HEK293T (cell line): ENCODE measurements at places on chromosomes 11 and 22.

DNA sequence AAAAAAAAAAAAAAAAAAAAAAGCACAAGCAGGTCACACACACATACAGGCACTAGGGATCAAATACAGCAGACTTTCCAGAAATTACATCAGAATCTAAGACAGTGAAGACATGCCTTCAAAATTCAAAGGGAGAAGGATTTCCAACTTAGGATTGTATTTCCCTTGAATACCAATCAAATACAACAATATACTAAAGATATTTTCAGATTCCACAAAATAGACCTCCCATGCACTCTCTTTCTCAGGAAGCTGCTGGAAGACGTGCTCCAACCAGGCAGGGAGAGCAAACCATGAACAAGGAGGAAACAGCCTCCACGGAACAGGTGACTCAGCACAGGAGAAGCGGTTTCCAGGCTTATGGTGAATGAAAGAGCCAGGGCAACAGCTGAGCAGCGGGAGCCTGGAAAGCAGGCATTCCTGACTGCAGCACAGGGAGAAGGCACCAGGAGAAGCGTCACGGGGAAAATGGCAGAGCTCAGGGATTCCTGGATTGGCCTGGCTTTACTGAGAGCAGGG, 32.0 kb downstream of the TMEM184B start:
- DNase-seq, result no peak

DNA sequence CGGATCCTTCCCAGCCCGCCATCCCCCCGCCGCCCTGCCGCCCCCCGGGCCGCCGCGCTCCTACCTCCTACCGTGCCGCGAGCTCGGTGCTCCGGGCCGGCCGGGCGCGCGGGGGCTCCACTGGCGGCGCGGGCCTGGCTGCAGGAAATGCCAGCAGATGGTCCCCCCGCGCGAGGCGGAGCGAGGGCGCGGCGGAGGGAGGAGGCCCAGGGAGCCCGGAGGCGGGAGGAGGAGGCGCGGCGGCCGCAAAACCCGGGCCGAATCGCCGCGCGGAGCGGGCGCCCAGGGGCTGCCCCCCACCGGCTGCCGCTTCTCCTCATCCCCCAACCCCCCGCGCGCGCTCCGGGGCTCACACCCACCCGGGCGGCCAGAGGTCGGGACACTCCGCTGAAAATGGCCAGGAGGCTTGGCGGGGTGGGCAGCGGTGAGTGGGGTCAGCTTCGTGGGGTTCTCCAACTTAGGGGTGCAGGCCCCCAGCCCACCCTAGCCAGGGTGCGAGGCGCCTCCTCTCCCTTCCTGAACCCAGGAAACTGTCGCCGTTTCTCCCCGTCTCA, at the start of gene OSBPL5:
TSS of gene OSBPL5 (minus strand) at position 159 of the 554 bp plus-strand sequence. CDS start 36,162 bp downstream, outside the sequence.
- peak; percentile 74 for DNase-seq

DNA sequence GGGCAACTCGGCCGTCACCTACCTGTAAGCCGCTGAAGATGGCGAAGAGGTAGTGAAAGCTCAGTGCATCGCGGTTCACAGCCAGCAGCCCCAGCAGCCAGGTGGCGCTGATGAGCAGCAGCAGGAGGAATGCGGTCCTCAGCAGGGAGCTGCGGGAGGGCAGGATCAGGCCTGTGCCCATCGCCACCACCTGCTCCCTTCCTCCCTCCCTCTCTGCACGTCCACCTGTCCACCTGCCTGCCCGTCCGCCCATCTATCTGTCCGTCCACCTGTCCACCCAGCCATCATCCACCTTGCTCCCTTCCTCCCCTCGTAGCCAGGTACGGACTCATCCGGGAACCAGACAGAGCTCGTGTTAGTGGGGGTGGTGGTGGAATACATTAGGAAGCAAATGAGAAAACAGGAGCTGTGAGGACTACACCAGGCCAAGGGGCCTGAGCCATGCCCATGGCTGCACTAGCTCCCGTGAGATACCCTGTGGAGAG, 32.2 kb downstream of the TRMU start:
- peak; percentile 87 for DNase-seq

- DNase-seq, result no peak
Observed at GRCh38 chr11:72014761-72015320, 16.1 kb downstream of the IL18BP start.

- DNase-seq, result no peak
Observed at GRCh38 chr11:19792510-19792909, 79.9 kb downstream of the NAV2 start.

DNA sequence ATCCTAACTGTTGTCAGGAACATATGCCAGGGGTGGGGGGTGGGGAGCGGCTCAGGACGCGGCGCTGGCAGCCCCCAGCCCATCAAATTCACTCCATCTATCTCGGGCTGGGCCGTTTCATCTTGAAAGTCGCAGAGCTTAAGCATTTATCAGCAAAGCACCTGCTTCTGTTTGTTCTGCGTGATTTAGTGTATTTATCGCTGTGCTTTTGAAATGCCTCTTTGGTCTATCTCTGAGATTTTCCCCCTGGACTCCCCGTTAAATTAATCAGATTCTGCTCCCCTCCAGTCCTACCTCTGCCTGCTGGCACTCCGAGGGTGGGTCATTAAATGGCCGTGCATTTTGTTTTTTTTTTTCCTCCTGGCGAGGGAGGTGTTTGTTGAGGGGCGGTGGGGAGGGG, 446.2 kb downstream of the TBC1D22A start:
- no peak for DNase-seq

DNA sequence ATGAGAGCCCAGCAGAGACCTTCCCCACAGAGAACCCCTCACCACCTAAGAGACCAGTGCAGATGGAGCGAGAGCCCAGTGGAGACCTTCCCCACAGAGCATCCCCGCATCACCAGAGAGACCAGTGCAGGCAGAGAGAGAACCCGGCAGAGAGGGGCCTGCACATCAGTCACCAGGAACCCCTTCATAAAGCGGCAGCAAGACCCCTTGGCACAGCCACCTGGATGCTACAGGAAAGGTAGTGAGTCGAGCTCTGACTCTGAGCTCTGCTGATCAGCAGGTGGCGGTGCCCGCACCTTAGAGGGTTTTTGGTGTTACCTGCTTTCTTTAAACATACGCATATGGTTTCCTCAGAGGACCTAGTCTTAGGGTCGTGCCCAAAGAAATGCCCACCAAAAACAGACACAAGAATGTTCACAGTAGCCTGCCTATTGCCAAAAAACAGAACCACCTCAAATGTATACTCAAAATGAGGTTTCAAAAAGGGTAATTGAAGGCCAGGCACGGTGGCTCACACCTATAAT, 678.7 kb downstream of the BRD1 start:
- DNase-seq, result no peak

DNA sequence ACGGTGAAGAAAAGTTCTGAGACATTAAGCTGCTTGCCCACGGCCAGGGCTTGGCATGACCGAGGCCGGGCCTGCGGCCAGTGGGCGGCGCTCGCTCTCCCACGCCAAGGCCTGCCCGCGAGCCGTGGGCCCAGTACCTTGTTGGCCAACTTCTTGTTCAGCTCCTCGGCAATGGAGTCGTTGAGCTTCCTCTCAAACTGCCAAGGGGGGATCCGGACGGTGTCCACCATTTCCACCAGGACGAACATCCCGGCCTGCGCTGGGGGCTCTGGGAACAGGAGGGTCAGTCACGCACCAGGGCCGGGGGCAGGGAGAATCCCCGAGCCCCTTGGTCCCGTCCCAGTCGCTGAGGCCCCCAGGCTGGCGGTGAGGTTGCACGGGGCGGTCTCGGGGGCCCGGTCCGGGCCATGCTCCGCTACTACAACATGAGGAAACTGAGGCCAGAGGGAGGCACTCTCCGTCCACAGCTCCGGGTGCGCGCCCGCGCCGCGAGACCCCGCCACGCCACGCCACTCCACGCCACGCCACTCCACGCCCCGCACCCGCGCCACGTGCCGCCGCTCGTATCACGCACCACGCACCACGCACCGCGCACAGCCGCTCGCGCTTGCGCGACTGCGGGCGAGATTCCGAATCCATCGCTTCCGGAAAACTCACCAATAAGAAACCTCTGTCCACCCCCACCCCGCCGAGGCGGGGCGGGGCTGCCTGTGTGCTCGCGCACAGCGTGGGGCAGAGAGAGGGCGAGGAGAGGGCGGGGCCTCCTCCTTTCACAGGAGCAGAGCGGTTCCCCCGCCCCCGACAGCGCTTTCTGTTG, at the start of gene POLR3H:
TSS of gene POLR3H (minus strand) at position 617 of the 817 bp plus-strand sequence. CDS start at position 248, 369 bp downstream.
- DNase-seq, result peak; percentile 97

GRCh38 chr22:40436505-40437431, 66.4 kb downstream of the SGSM3 start:
- peak; percentile 58 for DNase-seq

DNA sequence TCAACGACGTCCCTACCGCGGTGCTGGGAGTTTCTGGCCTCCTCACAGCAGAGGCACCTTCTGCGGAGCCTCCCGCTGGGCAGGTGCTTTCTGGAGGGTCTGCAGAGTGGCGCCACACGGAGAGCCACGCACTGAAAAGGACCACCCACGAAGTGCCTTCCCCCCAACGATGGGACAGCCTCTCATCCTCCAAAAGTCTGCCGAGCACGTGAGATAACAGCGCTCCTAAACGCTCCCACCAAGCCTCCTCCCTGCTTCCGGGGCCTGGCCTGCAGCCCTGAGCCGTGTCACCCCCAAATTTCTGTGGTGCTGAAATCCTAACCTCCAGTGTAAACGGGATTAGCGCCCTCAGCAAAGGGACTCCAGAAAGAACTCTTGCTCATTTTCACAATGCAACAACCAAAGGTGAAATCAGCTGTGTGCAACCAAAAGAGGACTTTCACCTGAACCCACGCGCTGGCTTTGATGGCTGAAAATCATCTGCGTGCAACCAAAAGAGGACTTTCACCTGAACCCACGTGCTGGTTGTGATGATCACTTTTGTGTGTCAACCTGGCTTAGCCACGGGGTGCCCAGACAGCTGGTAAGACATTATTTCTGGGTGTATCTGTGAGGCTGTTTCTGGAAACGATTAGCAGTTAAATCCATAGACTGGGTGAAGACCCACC, 924.6 kb downstream of the BRD1 start:
- no peak for DNase-seq

DNA sequence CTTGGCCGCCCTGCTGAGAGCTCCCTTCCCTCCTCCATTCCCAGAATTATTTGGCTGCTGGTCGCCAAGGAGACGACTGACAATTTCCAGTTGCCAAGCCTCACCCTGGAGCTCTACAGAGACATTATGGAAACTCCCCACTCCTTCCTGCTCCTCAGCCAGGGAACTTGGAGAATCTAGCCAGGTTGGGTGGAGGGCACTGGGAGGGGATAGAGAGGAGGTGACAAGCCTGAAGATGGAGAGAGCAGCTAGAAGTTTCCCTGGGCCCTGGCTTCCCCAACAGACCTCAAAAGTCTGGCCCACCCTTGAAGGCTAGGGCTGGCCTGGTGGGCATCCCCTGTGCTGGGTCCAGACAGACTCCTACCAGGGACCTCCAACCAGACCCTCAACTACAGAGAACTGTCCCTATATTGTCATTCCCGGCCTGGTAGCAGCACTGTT, 6.7 kb upstream of the VSIG10L2 start:
- DNase-seq, result no peak

DNA sequence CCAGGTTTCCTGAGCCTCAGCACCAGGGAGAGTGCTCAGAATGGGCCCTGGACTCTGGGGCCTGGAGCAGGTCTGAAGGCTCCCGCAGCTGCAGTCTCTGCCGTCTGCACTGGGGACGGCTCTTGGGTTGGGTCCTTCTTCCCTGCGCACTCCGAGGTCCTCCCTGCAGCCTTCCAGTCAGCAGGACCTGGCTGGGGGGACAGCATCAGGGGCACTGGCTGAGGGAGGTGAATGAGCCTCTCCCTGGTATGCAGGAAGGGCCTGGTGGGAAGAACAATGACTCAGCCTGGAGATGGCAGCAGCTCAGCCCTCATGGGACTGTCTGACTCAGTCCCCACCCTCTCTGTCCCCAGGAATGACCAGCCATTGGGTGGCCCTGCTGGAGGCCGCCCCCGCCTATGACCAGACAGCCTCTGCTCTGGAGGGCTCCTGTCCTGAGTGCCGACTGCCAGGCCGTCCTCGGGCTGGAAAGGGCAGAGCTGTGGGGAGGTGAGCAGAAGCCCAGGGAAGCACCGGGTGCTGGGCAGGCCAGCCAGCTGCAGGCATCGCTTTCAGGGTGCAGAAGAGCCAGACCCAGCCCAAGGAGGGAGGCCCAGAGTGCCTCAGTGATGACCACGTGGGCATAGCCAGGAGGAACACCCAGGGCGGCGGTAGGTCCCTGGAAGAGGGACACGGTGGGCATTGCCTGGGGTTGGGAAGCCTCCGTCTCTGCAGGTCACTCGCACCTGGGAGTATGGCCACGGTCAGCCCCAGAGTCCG, 455.0 kb downstream of the BRD1 start:
- no peak for DNase-seq

DNA sequence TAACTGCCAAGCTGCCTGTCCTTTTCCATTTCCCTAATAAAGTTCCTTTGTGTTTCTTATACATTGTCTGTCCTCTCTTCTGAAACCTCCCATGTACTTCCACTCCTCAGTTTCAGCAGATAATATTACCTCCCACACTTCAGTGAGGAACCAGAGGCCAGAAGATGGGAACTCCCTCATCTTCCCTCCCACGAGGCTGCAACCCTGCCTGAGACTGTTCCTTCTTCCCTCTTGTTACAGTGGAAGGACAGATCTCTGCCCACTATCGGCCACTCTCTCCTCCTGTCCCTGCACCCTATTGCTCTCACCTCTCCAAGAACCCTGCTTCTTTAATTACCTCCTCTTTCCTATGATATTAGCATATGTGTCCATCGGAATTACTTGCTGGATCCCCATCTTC, 38.1 kb upstream of the SWAP70 start:
- no peak for DNase-seq

- peak; percentile 69 for DNase-seq
Observed at GRCh38 chr11:102111011-102111786, 952 bp downstream of the YAP1 start.

GRCh38 chr22:45235101-45235777, 5.5 kb downstream of the KIAA0930 start:
- DNase-seq, result no peak

DNA sequence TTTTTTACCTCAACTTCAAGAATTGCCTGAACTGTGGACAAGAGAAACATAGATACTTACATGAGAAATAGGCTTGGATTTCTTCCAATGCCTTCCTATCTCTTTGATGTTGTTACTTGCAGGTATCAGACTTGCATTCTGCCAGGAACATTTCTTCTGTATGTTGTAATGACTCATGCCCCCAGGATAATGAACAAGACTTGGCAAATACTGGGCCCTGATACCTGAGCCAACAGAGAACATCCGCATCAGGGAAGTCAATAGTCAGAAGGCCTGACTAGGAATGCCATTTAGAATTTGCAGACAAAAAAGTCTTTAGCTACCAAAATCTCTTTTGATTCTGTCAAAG, 273.7 kb upstream of the KIRREL3 start:
- DNase-seq, result no peak

DNA sequence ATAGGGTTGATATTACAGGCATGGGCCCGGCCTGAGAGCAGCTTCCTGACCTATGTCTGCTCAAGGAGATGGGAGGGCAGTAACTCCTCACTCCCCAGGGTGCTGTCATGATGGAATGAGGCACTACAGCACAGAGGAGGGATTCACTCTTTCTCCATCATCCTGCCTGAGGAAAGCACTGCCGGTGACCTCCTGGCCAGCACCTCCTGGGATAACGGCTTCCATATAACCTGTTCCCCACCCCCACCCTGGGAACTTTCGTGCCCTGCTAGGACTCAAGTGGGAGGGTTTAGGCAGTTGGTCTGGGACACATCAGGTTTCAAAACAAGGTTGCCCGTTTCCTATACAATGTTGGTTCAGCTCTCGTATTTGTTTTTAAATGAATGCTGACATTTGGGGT, 42.7 kb upstream of the MN1 start:
- no peak for DNase-seq
